ENCODE measurements at places on chromosomes 11 and 22.

- H3K36me3 ChIP-seq: peaks cover 2% of the 10 kb centered on the region
- no peak overlapping the region for H3K4me3 ChIP-seq
These were observed 84.6 kb upstream of the NAV2 start for GRCh38 chr11:19628018-19628417.

DNA sequence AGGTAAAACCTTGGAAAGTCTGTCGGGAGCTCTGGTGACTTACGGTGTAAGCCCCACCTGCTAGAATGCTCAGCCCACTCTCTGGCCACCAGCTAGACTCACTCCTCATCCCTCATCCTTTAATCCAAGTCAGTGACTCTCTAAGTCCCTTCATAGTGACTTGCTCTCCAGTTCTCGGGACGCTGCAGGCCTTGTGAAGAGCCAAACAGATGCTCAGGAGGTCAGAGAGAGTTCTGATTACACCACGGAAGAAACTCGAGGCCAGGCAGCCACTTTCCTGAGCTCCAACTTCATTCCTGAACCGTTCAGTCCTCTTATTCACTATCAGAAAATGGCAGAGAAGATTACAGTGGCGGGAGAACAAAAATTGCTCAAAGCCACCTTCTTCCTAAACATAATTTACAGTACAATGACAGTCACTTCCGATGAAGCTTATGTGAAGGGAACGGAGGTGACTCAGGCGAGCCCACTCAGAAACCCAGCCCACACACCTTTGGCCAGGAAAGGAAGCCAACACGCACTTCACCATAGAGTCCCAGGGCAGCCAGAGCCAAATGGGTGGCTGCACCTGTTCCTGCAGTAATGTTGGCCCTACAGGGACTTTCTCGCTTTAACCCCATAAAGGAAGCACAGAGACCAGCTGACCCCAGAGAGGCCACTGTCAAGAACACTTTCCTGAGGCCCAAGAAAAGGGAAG, 100.4 kb downstream of the GALNT18 start:
- peaks cover 4% of the 10 kb centered on the region for H3K27me3 ChIP-seq
- DNase-seq: no peak

- H3K36me3 ChIP-seq: no peaks in the 10 kb centered on the region
- no peak overlapping the region for H3K27ac ChIP-seq
- DNase-seq: peak; percentile 62
- no peak overlapping the region for H3K4me3 ChIP-seq
These were observed 57.2 kb upstream of the SHANK2 start for GRCh38 chr11:71309611-71310010.

DNA sequence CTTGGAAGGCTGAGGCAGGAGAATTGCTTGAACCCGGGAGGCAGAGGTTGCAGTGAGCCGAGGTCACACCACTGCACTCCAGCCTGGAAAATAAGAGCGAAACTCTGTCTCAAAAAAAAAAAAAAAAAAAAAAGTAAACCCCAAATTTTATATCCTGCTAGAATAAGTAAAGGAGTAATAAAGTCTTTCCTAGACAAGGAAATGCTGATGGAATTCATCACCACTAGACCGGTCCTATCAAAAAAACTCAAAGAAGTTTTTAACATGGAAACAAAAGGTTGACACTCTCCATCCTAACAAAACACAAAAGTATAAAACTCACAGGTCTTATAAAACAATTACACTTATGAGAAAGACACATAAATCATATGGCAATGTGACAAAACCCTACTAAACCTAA, 213.9 kb downstream of the SBF2 start:
- H3K4me1 ChIP-seq: peaks cover 9% of the 10 kb centered on the region
- DNase-seq: no peak
- H3K36me3 ChIP-seq: peaks cover 35% of the 10 kb centered on the region
- no peak overlapping the region for H3K4me3 ChIP-seq
- no peak overlapping the region for H3K27ac ChIP-seq

GRCh38 chr11:123942413-123942812, 1.2 kb downstream of the OR6T1 start:
- H3K36me3 ChIP-seq: no peaks in the 10 kb centered on the region
- no peaks in the 10 kb centered on the region for H3K4me1 ChIP-seq
- no peak overlapping the region for H3K4me3 ChIP-seq
- H3K27me3 ChIP-seq: peaks cover 8% of the 10 kb centered on the region
- no peak for DNase-seq

- H3K27ac ChIP-seq: peak overlapping the region; percentile 19
- no peaks in the 10 kb centered on the region for H3K36me3 ChIP-seq
- no peak overlapping the region for H3K4me3 ChIP-seq
- no peak for DNase-seq
These were observed 14.4 kb upstream of the PAMR1 start for GRCh38 chr11:35539781-35540281.

DNA sequence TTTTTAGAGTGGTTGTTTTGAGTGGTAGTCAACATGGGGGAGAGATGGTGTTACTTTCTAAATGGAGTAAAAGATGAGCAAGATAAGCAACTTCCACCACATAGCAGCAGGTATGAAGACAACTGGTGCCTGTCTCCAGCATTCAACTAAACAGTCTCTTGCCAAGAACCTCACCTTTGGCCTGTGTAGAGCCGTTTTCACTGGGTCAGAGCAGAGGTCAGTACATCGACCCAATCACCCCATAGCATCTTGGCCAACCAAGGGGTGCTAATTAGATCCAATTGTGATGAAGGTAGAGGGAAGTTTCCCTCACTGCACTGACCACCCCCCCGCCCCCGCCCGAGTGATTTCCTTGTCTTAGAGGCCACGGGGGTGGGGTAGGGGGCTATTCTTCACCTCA, 188.2 kb downstream of the BLID start:
- no peak overlapping the region for H3K4me3 ChIP-seq
- H3K27me3 ChIP-seq: no peaks in the 10 kb centered on the region
- no peaks in the 10 kb centered on the region for H3K4me1 ChIP-seq

- H3K27me3 ChIP-seq: no peaks in the 10 kb centered on the region
- H3K4me1 ChIP-seq: peaks cover 11% of the 10 kb centered on the region
- DNase-seq: no peak
- peaks cover 64% of the 10 kb centered on the region for H3K36me3 ChIP-seq
- H3K4me3 ChIP-seq: no peak overlapping the region
These were observed 33.8 kb upstream of the APOA1 start for GRCh38 chr11:116871248-116871647.

DNA sequence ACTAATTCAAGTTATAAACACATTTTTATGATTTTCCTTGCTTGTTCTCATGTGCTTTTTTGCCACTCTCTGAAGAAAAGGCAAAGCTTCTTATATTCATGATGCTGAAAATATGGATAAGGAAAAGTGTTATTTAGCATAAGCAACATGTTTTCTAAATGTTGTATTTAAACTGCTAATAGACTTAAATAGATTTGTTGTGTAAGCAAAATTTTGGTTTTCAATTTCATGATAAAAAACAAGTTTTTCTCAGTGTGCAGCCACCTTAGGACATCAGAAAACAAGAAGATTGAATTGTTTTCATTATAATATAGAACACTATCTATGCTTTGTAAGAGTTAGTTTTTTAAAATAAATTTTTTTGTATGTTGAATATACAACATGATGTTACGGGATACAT, 2.3 kb downstream of the OR4A16 start:
- H3K4me1 ChIP-seq: no peaks in the 10 kb centered on the region
- H3K27me3 ChIP-seq: no peaks in the 10 kb centered on the region
- H3K36me3 ChIP-seq: no peaks in the 10 kb centered on the region
- no peak for DNase-seq
- no peak overlapping the region for H3K27ac ChIP-seq
- H3K4me3 ChIP-seq: no peak overlapping the region

- H3K4me1 ChIP-seq: peaks cover 12% of the 10 kb centered on the region
- no peak for DNase-seq
- H3K27me3 ChIP-seq: no peaks in the 10 kb centered on the region
- peaks cover 10% of the 10 kb centered on the region for H3K36me3 ChIP-seq
These were observed 20.6 kb downstream of the BCR start for GRCh38 chr22:23200898-23201297.

- no peaks in the 10 kb centered on the region for H3K27me3 ChIP-seq
- H3K4me1 ChIP-seq: peaks cover 4% of the 10 kb centered on the region
- H3K4me3 ChIP-seq: no peak overlapping the region
- no peak for DNase-seq
- H3K36me3 ChIP-seq: peaks cover 8% of the 10 kb centered on the region
These were observed 15.9 kb downstream of the ARFGAP2 start for GRCh38 chr11:47160753-47161133.

GRCh38 chr22:26616650-26617049, 1.2 kb downstream of the CRYBB1 start:
- H3K4me3 ChIP-seq: no peak overlapping the region
- H3K27ac ChIP-seq: no peak overlapping the region
- H3K27me3 ChIP-seq: peaks cover 43% of the 10 kb centered on the region
- no peak for DNase-seq
- no peaks in the 10 kb centered on the region for H3K36me3 ChIP-seq

Data from osteocyte (in vitro differentiated cells).